ENCODE measurements at places on chromosomes 7 and 10.

GRCh38 chr10:130341356-130341755 lies 205.2 kb downstream of the GLRX3 start:
- no peaks in the 10 kb centered on the region for H3K36me3 ChIP-seq
- H3K4me3 ChIP-seq, result no peak overlapping the region
- H3K4me1 ChIP-seq, result no peaks in the 10 kb centered on the region
- no peaks in the 10 kb centered on the region for H3K27me3 ChIP-seq
- no peak for DNase-seq
- H3K27ac ChIP-seq, result no peak overlapping the region

- H3K36me3 ChIP-seq, result no peaks in the 10 kb centered on the region
- H3K27ac ChIP-seq, result no peak overlapping the region
- peaks cover 6% of the 10 kb centered on the region for H3K4me1 ChIP-seq
- no peak for DNase-seq
- no peak overlapping the region for H3K4me3 ChIP-seq
- H3K27me3 ChIP-seq, result no peaks in the 10 kb centered on the region
Observed at GRCh38 chr7:95471071-95471470, 14.7 kb upstream of the ASB4 start.

GRCh38 chr10:34392641-34393170 lies 422.4 kb downstream of the PARD3 start:
- H3K27me3 ChIP-seq, result no peaks in the 10 kb centered on the region
- no peak overlapping the region for H3K4me3 ChIP-seq
- H3K4me1 ChIP-seq, result no peaks in the 10 kb centered on the region
- DNase-seq, result no peak

DNA sequence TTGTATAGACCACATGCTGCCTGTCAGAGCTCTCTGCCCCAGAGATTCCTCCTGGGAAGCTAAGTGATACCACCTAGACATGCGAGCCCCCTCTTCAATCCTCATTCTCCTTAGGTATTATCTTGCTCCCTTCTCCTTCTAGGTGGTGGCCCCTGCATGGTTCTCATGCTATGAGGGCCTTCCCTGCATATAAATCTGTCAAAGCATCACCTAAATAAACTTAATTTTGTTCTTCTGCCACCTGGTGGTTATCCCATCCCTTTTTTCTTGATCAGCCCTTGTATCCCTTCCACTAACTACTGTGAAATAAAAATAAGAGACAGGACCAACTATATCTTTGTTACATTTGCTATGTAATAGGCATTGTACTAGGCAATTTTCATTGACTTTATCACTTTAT lies 242.1 kb downstream of the CDC14C start:
- no peak for DNase-seq
- no peak overlapping the region for H3K27ac ChIP-seq
- no peaks in the 10 kb centered on the region for H3K4me1 ChIP-seq
- H3K36me3 ChIP-seq, result no peaks in the 10 kb centered on the region
- no peak overlapping the region for H3K4me3 ChIP-seq

Data from T-cell (primary cell).